Kidney glomerular epithelial cell (primary cell): ENCODE measurements at places on chromosomes 2 and 18.

GRCh38 chr2:11498543-11499034 is 32.6 kb upstream of the E2F6 start:
- DNase-seq, result no peak

GRCh38 chr2:165647409-165647808 is 146.6 kb downstream of the GALNT3 start:
- no peak for DNase-seq

DNA sequence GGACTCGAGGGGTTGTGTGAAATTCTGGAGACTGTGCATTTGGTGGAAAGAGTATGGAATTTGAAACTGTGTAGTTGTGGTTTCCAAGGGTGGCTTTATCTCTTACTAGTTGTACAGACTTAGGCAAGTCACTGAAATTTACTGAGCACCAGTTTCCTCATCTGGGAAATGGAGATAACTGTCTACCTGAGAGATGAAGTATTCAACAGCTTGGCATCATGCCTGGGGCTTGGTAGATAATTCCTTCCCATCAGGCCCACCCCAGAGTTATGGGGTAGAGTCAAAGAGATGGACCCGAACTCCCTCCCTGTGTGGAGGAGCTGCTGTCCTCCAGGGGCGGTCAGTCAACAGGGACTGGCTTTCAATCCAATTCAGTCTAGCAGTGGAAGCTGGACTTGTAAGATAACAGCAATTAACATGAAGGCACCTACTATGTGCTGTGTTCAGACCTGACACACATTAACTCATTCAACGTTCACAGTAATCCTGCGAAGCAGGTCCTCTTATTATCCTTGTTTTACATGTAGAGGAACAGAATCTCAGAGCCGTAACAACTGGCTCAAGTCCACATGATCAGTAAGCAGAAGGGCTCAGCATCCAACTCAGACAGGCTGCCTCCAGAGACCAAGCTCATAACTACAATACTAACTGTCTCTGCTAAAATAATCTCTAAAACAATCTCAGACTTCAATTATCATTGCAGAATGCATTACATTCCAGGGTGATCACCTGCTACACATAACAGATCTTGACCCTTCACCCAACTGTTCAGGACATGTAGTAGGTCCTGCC is 432.1 kb downstream of the LPIN1 start:
- DNase-seq, result no peak

- DNase-seq, result no peak
Observed at GRCh38 chr2:21028021-21028947, 15.6 kb downstream of the APOB start.

- no peak for DNase-seq
Observed at GRCh38 chr18:59432803-59433597, 73.9 kb upstream of the LMAN1 start.

- peak; percentile 68 for DNase-seq
Observed at GRCh38 chr18:72762515-72763122, 105.2 kb downstream of the NETO1 start.

DNA sequence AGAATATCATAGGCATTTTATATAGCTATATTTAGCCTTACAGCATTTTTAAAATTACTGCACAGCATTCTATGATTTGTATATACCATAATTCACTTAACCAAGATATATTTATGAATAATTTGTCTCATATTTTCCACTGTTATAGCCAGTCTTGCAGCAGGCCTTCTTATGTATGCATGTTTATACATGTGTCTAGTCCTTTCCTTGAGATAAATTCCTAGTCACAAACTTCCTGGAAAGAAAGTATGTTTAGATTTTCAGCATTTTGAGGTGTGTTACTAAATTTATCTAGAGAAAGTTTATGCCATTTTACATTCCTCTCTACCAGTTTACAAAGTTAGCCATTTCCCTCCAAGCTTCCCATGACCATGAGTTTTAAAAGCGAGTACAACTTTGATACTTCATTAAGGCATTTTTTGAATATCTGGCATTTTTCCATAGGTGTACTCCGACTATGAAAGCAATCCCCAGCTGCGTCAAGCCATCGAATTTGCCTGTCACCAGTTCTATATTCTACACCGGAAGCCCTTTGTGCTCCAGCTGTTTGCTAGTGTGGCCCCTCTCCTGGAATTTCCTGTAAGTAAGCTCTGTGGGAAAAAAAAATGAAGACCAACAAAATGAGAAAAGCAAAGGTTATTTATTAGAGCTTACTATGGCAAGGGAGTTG is 59.4 kb upstream of the RPE start:
- DNase-seq, result no peak

- no peak for DNase-seq
Observed at GRCh38 chr18:55422456-55423180, 165.4 kb downstream of the TCF4 start.

DNA sequence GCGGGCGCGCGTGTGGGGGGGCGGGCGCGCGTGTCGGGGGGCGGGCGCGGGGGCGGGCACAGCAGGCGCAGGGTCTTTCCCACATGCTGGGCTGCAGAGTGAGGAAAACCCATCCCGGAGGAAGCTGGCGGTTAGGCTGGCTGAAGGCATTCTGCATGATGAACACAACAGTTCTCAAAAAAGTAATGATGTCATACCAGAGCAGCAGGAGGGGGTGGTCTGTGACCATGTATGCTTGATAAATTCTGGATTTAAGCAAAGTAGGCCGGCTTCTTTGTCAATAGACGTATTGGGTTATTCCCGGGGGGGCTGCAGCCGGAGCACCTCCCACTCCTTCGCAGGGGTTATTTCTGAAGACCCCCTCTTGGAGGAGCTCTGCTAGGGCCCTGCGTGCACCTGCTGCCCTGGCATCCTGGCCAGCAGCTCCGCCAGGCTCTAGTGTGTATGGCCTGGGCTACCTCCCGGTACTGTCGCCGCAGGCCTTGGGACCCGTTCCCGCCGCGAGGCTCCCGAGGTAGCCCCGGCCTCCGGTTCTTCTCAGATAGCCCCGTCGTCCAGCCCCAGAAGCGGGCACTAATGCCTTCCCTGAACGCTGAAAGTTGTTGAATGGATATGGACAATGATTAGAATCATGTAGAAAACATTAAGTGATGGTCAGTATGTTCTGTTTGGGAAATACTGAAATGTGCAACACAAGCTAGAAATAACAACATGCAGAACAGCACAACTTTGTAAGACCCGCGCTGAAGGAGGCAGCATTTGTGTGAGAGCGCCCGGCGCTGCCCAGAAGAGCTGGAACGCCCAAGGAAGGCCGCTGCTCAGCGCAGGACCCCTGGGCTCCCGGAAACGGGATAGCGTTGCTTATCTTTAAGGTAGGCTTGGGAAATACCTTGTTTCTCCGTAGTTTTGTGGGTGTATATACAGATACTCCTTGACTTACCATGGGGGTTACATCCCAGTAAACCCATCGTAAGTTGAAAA is 101.4 kb upstream of the RAB6C start:
- peak; percentile 26 for DNase-seq

DNA sequence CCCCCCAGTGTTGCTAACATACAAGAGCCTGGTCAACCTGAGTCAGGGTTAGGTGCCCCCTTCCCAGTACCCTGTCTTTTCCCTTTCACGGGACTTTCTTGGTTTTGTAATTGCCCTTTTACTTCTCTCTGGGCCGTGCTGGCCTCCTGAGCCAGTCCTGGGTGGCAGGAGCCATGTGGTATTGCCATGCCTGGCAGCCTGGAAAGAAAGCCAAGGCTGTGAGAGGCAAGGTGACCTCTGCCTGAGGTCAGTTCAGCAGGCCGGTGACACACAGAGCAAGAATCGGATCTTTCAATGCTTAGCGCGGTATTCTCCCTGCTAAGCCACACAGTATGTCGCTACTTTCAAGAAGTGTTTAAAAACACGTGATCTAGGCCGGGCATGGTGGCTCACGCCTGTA is 52.3 kb downstream of the C18orf63 start:
- no peak for DNase-seq

GRCh38 chr2:239118675-239119211 is 270.9 kb downstream of the TWIST2 start:
- DNase-seq, result no peak

GRCh38 chr2:108236676-108237335 is 3.0 kb upstream of the SULT1C3 start:
- DNase-seq, result no peak

DNA sequence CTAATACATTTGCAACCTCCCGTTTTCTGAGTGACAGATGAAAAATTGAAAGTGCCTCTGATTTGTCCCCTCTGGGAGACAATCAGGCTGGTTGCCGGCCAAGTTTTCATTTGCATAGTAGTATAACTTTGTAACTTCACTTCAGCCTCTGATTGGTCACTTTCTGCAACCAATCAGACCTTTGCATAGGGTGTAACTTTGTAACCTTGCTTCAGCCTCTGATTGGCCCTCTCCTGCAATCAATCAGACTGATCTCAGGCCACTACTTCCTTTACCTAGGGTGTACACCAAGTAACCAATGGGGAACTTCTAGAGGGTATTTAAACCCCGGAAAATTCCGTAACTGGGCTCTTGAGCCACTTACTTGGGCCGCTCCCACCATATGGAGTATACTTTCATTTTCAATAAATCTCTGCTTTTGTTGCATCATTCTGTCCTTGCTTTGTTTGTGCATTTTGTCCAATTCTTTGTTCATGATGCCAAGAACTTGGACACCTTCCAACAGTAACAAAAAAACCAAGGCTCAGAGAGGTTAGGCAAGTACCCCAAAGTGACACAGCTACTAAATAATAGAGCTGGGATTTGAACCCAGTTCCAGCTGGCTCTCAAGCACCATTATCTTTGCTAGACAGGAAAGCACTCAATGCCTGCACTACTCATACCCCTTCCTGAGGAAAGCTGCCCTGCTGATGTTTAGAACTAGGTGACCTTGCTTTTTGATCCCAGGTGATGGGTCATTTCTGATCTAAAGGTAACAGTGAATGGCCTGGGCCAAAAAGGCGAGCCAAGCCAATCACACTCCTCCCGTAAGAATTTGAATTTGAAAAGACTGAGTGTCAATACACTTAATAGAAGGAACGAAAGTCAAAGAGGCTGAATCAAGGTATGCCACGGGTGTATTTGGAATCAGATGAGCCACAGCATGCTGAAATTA is 10.9 kb upstream of the MYOM1 start:
- no peak for DNase-seq

DNA sequence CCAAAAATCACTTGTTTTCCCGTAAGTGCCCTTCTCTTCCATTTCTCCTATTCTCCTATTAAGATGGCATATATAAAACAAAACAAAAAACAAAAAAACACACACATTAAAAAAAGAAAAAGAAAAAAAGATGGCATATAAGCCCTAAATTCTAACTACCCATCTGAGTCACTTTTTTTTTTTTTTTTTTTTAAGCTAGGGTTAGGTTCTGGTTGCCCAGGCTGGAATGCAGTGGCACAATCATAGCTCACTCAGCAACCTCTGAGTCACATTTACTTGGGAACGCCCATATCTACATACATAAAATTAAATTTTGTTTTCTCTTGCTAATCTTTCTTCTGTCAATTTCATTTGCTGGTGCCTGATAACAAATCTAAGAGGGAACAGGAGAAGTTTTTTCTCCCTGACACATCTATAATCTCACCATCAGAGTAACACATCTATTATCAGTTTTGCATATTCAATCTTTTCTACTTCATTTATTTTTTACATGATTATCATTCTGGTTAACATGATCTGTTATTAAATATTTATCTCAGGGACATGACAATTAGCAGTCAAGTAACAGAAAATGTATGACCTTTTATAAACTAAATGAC is 52.1 kb downstream of the EEF1B2 start:
- no peak for DNase-seq
